ENCODE measurements at places on chromosomes 5 and 9. TPM values are rescaled to one million over a fixed set of nuclear protein-coding genes. Genes with fewer than 3 reads are reported as not detected.

PCDHA4 gene
- not detected for polyA plus RNA-seq

IFNA2 gene
- not detected for polyA plus RNA-seq

ACSL6 gene
- 20.7 TPM for polyA plus RNA-seq

OGN gene
- polyA plus RNA-seq, result 0.18 TPM

TCF7 gene
- 344 TPM for polyA plus RNA-seq

PPP2R2B gene
- polyA plus RNA-seq, result 29.7 TPM

PTGR1 gene
- not detected for polyA plus RNA-seq

ABO gene
- polyA plus RNA-seq, result not detected

MEIKIN gene
- polyA plus RNA-seq, result 0.69 TPM

DNA sequence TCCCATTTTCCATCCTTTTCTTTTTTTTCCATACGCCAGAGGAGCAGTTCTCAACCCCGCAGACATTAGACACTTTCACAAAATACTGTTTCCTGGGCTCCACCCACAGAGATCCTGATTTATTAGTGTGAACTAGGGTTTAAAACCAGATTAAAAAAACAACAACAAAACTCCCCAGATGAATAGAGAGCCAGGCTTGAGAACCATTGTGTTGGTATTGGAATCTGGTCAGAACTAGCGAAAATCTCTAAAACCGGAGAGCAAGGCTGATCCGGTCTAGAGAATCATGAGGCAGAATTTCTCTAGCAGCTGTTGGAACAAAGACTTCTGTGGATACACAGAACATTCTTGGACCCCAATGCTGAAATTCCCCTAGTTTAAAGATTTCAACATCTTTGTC lies 173.0 kb downstream of the PCSK1 start:
- DNase-seq, result no peak

DNA sequence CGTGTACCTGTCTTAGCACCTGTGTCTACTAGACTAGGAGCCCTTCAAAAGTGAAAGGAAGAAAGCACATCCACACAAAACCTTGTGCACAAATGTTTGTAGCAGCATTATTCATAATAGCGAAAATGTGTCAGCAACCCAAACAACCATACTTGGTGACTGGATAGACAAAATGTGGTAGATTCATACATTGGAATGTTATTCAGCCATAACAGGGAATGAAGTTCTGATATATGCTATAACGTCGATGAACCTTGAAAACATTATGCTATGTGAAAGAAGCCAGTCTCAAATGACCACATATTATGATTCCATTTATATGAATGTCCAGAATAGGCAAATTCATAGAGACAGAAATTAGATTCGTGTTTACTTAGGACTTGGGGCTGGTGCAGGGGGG lies 57.8 kb upstream of the LARP1 start:
- DNase-seq, result no peak

- DNase-seq, result no peak
Observed at GRCh38 chr9:14203356-14204056, 110.4 kb downstream of the NFIB start.

DNA sequence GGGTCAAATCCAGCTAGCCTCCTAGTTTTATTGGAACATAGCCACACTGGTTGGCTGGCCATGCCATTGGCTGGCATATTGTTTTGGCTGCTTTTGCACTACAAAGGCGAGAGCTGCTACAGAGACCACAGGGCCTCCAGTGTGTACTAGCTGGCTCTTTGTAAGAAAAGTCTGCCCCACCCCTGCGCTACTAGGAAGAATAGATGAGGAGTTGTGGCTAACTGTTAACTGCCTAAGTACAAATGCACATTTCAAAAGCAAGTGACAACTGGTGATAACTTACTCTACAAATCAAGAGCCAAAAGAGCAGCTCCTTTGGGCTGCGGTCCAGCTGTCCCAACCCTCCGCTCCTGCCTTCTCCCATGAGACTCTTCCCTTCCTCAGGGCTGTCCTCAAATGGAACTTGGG lies 63.9 kb downstream of the SERINC5 start:
- peak; percentile 68 for DNase-seq

GRCh38 chr5:38673671-38674071 lies 117.2 kb upstream of the LIFR start:
- no peak for DNase-seq

GRCh38 chr5:54959673-54960418 lies 25.5 kb downstream of the ESM1 start:
- DNase-seq, result no peak

GRCh38 chr5:117943541-117943940 lies 1044.8 kb downstream of the DTWD2 start:
- DNase-seq, result no peak

- no peak for DNase-seq
Observed at GRCh38 chr5:154701181-154701580, 54.0 kb upstream of the LARP1 start.

GRCh38 chr9:130583271-130583670 lies 3.9 kb downstream of the FUBP3 start:
- DNase-seq, result no peak

DNA sequence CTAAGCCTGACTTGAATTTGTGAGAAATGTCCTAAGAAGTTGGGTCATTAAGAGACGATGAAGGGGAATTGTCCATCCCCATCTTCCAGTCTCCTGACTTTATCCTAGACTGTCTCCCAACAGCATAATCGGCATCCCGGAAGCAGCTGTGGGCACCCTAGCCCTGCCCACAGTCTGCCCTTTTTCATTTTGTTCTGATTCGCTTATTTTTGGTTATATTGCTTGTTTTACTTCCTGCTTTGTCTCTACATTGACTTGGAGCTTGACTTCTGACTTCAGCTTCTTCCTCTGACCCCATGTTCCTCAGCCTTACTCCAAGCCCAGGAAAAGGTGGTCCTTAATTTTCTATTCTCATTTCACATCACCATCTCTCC lies 41.8 kb downstream of the UGCG start:
- DNase-seq, result no peak

DNA sequence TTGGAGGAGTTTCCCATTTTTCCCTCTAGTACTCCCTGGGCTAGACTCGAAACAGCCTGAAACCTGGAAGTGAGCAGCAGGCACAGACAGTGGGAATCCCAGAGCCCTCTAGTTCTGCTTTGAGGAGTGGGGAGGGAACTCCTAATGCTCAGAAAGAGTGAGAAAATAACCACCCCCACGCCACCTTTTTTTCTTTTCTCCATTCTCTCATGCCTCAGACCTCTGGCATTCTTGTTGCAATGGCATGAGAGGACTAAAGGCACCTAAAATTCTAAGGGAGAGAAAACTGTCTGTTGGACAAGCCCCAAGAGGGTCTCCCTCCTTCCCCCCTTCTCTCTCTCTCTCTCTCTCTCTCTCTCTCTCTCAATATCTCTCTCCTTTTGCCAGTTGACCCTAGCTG lies 15.1 kb upstream of the IRF1 start:
- DNase-seq, result no peak

DNA sequence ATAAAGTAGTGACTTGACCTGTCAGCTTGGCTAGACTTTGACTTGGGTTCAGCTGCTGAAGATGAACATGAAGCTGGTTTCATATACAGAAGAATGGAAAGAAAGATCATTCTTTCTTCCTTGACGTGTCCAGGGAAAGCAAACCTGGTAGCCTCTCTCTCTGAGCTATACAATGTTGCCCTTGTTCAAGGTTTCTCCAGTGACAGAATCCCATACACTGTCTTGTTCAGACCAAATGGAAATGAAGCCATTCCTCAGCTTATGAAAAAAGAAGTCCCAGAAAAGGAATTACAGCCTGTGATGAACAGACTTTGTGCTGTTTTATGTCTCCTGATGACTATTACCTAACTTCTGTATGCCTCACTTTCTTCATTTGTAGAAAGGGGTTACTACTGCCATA lies 349.8 kb upstream of the KLF4 start:
- DNase-seq, result no peak

DNA sequence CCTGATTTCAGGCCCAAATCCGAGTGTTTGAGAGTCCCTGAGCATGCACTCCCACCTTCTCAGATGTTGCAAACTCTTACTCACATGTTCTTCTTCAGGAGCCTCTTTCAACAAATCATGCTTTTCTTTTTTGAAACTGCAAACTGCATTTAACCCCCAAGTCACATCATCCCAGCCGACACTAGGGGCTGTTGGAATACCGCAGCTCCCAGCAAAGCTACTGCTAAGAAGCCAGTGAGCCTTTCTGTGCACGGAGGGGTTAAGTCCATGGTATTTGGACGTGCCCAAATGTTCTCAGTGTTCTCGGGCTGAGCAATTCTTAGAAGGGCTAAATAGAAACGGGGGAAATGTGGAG lies 282.9 kb downstream of the NFIB start:
- no peak for DNase-seq

- DNase-seq, result no peak
Observed at GRCh38 chr5:141084487-141084989, 9.9 kb upstream of the PCDHB2 start.

DNA sequence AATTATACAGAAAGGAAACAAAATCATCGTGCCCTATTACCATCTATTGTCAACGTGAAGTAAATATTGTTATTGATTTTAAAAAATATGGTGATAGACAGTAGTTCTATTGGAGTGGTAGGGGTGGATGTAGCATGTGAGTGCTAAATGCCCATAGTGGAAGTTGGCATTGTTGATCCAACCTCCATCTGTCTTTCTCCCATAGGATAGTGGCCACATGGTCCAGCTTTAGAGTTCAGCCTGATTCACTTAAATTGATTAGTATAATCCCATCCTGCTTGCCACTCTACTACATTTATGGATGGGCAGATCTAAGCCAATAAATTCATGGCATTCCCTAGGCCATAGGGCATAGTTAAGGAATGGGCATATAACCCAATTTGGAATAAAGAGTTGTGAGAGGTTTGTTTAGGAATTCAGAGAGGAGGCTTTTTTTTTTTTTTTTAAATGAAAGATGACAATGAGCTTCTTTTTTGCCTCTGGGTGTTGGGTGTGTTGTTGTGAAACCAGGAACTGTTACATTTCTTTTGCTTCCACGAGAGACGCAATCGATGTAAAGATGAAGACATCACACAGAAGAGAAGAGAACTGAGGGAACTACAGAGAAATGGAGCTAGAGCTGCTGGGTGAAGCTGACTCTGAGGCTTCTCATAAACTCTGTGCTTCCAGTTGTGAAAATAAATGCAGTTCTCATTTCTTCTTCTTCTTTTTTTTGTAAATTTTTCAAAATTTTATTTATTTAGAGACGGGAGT lies 12.5 kb upstream of the CHD1 start:
- DNase-seq, result no peak

- DNase-seq, result no peak
Observed at GRCh38 chr9:7265181-7265580, 507.4 kb downstream of the KDM4C start.

GRCh38 chr9:84339962-84340361 lies 596 bp downstream of the SLC28A3 start:
- no peak for DNase-seq

DNA sequence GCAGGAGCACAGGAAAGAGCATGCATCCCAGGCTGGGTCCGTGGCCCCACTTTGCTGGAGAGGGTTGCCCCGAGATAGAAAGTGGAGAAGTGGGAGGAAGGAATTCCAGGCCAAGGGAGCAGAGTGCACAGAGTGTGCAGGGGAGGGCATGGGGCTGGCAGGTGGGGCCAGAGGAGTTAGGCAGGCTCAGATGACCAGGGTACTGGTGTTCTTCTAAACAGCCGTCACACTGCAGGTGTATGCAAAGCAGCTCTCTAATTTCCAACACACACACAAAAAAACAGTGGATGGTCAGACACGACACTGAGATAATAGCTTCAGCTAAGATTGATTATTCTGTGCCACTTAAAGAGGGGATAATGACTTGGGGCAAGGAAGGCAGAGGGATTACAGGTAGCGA lies 212.2 kb downstream of the MTRR start:
- no peak for DNase-seq

DNA sequence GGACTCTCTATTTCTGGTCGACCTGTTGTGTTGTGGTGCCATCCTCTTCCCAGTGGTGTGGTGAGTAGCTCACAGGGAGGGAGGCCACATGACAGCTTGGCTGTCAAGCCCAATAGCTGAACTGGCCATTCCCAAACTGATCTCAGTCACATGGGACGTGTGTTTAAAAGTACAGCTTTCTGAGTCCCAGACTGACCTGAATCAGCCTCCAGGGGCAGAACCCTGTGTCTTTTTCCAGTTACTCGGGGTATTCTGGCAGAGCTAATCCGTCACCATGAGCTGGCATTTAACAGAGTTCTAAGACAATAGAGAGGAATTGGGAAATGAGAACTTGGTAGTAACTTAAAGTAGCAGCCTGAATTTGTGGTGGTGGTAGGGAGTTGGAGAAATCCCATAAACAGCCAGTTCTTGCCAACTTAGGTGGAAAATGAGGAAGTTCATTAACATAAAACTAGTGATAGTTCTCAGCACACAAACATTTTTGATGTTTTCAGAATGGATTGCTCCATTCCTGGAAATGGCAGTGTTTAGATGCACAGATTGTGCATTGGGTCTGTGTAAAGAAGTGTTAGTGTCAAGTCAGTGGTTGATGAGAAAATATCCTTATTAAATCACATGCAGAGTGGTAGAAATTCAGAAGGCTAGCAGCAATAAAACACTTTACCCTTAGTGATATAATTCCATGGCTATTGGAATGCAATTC lies 50.9 kb downstream of the GPR107 start:
- DNase-seq, result no peak

- DNase-seq, result no peak
Observed at GRCh38 chr5:65171645-65172044, 310.1 kb downstream of the ADAMTS6 start.

GRCh38 chr5:152864991-152865390 lies 459.9 kb upstream of the NMUR2 start:
- no peak for DNase-seq

DNA sequence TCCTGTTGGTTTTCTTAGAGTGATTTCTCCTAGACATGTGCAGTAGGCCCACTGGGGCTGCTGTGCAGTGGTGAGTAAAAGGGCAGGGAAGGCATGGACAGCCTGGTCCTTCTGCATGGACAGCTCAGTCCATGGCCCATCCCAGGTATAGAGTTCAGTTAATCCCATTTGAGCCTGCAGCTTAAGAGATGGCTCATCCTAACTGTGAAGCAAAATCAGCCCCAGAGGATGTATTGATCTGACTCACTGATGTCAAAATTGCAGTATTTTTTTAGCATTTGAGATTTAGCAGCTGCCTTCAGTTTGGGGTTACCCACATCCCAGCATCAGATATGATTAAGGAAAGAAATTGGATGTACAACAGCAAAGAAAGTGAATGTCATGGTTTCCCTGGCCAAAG lies 93.4 kb downstream of the PDE6A start:
- no peak for DNase-seq

DNA sequence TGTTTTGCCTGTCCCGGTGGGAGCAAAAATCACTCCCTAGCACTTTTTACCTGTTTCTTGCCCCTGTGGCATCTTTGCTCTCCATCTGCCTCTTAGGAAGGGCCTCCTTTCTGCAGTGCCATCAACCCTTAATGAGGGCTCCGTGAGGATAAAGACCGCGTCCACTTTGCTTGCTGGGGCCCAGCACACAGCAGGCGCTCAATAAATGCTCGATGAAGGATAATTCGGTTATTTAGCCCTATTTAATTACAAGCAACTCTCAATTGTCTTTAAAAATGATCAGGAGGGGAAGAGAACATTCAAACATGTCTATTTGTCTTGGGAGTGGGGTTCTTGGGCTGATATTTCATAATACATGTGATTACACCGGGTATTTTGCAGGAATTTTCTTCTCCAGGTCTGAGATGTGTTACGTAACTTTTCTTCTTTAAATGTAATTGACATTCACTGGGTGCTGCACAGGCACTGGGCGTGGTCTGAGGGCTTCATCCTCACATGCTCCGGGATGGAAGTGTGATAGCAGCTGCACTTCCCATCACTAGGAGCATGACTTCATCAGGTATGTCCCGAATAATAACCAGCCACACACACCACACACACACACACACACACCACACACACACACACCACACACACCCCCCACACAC lies 19.8 kb upstream of the NTNG2 start:
- DNase-seq, result no peak

Measured in CD8-positive, alpha-beta memory T cell (primary cell).